ENCODE measurements at places on chromosomes 7 and 10.

- DNase-seq: no peak
Measured at GRCh38 chr10:124616040-124616835, 127.9 kb downstream of the FAM53B start.

GRCh38 chr7:3159039-3159438, 115.4 kb upstream of the CARD11 start:
- no peak for DNase-seq

GRCh38 chr7:85014936-85015660, 171.8 kb downstream of the SEMA3D start:
- DNase-seq: no peak

DNA sequence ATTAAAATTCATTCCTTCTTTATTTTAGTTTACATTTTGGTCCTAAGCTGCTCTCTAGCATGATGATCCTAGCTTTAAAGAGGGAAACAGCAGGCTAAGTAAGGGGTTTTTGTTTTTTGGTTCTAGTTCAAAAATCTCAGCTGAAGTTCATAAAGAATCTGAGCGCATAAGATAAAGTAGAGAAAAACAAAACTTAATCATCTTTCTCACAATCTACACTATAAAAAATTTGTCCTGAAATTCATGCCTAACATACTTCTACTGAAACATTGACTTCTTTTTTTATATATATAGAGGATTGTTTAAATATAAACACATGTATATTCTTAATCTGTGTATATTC, 6.8 kb upstream of the IGF2BP3 start:
- no peak for DNase-seq

DNA sequence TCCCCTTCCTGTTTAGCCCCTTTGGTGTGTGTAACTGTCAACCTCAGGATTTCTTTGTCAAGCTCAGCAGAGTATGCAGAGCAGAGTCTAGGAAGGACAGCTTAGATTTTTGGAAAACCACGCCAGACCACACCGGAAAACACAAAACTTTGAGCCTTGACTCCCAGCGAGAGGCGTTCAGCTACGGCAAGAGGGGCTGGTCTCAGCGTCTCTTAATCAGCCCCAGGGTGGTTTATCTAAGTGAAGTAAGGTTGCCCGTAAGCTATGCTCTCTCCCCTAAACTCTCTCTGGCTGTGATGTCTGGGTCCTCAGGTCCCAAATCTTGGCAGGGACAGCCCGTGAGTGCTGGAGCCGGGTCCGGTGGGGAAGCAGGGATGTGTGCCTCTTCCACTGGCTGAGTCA, 230.9 kb downstream of the KLF6 start:
- DNase-seq: no peak

- no peak for DNase-seq
Measured at GRCh38 chr10:28215930-28216329, 86.9 kb downstream of the MPP7 start.

DNA sequence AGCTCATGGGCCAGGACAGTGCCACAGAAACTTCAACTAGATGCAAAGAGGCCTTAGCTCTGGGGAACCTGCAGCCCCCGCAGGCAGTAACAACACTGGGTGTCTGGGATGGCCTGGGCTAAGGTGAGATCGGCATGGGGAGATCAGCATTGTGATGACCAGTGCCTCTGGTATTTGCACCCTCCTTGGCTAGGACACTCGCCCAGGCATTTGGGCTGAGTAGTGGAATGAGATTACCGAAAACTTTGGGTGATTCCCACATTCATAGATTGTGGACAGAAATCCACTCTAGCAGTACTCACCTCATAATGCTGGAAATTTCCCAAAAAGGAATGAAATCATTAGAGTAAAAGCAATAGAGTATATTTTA, 70.6 kb upstream of the ZMIZ2 start:
- no peak for DNase-seq
